LoVo (cell line): ENCODE measurements at places on chromosomes 7 and 10.
A peak's percentile ranks its signal among the peaks of the same experiment; 100 is the strongest.

- DNase-seq: no peak
Observed at GRCh38 chr7:134755422-134756022, 23.9 kb upstream of the CALD1 start.

DNA sequence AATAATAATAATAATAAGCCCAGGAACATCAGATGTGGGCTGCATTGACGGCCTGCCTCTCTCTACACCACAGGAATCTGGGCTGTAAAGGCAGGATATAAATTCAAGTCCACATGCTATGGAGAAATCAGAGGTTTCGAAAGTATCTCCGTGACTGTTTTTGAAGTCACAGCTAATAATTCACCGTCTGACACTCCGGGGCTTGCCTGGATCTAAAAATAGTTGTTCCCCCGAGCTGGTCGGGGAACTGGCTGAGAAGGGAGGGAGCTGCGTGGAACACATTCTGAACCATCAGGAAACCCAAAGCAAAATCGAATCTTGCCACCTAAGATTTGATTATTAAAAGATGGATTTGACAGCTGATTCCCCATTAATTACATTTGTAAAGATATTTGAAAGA is 35.4 kb downstream of the KLF6 start:
- DNase-seq: no peak

DNA sequence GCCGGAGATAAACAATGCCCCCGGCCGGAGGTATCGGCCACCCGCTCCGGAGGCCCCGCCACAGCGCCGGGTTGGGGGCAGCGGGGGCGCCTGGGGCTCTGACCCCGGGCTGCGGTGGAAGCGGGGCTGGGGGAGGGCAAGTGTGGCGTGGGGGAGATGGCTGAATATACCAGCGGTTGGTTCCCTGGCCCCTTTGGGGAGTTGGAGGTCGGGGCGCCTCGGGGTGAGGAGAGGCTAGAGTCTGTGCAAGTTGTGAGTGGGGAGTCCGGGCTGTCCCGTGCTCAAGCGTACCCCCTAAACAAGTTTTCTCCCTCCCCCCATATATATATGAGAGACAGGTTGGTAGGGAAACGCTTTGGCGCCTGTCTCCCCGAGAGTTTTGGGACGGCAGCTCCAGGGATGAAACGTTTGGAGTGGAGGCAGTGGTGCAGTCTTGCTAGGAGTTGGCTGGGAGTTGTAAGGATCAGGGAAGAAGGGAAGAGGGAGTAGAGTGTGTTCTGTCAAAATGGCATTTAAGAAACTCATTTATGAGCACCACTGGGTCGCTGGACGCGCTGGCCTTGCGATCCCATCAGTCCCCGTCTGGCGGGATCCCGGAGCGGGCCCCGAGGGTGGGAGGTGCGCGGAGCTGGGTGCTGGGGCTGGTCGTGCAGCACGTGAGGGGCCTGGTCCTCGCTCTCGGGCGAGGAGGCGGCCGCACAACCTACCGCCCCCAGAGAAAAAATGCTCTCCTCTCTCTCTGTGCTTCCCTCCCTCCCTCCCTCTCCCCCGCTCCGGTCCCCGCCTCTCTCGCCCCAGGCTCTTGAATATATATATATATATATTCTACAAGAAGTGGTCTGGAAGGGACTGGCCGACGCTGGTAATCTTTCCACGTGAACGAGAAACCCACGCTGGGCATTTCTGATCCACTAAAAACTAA is 1.1 kb downstream of the TET1 start:
- no peak for DNase-seq

DNA sequence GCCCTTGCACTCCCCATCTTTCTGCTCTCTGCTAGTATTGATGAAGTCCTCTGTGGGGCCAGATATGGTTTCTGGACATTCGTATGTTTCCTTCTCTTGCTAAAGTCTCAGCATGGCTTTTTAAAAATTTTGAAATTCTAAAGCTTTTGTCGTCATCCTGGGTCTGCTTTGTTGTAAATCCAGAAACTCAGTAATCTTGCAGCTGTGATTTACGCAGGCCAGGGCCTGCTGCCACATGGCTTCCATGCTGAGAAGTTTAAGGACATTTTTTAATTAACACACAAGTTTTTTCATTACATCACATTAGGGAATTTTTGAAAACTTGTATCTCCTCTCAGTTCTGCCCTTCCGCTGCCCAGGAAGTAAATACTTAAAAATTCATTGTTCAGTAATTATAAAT is 686.1 kb upstream of the IGFBP3 start:
- DNase-seq: no peak

DNA sequence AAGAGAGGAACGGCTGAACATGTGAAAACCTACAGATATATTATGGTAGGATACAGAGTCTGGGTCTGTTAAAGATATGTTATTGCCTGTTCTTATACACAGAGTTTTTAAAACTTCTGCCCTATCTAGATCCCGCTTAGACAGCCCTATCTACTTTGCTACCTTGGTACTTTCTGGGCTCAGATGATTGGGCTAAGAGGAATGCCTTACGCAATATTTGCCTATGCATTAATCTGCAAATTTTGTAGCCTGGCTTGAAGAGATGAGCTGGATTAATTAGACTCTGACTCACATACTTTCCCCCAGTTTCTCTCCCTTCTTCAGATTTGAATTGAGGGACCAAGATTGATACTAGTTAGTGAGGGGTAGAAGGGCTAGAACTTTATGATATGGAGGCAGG is 33.6 kb upstream of the A1CF start:
- DNase-seq: no peak

GRCh38 chr10:85920311-85920710 is 446.3 kb downstream of the GRID1 start:
- no peak for DNase-seq

DNA sequence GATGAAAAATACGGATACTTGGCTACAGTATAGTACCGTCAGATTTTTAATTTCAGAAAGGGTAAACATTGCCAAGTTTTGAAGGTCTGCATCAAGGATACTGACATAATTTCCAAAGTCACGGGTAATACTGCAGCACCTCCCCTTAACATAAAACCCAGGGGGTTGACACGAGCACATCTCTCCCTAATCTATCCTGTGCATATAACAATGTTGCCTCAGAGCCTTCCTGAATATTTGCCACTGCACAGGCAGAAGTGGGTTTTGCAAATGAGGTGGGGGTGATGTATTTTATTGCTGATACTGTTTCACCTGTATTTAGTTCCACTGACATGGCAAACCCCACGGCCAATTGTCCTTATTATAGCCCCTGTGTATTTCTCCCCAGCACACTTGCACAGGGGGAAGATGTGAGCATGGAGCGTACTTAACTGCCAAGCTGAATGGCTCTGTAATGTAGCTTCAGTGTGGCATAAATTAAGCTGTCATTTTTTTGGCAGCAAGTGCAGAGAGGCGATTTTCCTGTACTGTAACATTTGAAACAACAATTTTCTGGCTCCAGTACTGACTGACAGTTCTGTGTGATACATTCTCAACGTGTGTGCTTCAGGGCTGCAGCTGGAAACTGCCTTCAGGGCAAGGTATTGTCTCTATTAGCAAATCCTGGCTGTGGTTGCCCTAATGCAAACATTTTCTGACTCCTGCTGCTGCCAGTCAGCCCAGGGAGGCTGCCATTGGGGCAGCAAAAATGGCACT is 299.6 kb upstream of the SP4 start:
- no peak for DNase-seq

GRCh38 chr7:92621026-92621540 is 30.9 kb upstream of the FAM133B start:
- peak; percentile 87 for DNase-seq
